GM12878 (cell line): ENCODE measurements at places on chromosomes 1 and 21.

DNA sequence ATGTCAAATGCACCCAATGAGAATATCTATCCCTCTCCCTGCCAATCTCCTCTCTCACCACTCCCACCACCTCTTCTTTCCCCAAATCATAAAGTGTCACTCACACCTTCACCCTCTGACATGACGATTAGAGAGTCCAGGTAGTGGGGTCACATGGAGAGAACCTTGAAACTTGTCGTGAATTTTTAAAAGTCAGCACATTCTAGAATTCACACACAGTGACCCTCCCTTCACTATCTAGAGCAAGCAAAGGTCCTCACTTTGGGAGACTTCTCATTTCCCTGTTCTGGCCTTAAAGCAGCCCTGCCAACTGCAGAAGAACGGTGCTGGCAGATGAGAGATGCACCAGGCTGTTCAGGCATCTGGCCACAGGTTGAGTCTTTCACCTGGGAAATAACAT is 61.9 kb downstream of the CD34 start:
- H3K27ac ChIP-seq: no peak overlapping the region
- DNase-seq: no peak
- peaks cover 2% of the 10 kb centered on the region for H3K36me3 ChIP-seq
- H3K27me3 ChIP-seq: no peaks in the 10 kb centered on the region
- peaks cover 3% of the 10 kb centered on the region; the same call in 1 of the 2 replicates for H3K4me1 ChIP-seq

DNA sequence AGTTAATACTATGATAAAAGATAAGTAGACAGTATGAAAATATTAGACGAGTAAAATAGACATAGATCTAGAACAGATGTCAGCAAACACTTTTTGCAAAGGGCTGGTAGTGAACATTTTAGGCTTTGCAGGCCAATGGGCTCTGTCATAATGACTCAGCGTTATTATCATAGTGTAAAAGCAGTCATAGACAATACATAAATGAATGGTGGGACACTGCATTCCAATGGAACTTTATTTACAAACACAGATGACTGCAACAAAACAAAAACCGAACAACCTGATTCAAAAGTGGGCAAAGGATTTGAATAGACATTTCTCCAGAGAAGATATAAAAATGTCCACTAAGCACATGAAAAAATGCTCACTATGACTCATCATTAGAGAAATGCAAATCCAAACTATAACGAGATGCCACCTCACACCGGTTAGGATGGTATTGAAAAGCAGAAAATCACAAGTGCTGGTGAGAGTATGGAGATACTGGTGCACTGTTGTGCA is 7.3 kb downstream of the GSTM5 start:
- no peak overlapping the region for H3K27ac ChIP-seq
- peaks cover 11% of the 10 kb centered on the region for H3K4me1 ChIP-seq
- H3K36me3 ChIP-seq: no peaks in the 10 kb centered on the region
- H3K4me3 ChIP-seq: 0 out of 2 replicates have a peak overlapping the region, but pooled peaks have one; percentile 6
- peak; percentile 31 for DNase-seq

DNA sequence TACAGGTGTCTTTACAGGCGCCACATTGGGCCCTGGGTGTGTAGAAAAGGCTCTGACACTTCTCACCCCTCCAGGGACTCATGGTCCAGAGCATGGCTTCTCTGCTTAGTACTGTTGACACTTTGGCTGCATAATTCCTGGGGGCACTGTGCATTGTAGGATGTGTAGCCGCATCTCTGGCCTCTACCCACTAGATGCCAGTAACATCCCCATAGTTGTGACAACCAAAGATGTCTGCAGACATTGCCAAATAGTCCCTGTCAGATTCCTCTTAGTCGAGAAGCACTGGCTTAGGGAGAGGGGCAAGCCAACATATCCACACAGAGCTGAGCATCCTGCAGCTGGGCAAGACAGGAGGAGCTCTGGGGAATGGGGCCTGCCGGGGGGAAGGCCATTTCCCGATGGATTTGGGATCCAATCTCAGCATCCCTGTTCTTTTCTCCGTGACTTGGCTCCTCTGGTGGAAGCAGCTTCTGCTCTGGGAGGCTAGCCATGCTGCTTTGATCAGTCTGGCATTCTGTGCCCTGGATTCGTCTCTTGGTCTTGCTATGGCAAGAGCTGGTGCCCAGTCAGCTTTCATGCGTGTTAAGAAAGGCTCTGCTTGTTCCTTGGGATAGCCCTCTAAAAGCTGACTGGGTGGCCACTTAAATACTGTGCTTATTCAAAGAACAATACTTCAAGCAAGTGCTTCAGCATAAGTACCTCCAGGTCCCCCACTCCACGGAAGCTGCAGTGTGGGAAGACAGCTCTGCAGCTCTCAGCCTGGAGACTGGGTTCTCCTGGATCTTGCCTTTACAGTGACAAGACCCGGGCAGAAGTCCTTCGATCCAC is 38.3 kb upstream of the SCMH1 start:
- no peak overlapping the region for H3K27ac ChIP-seq
- H3K27me3 ChIP-seq: peaks cover 2% of the 10 kb centered on the region; the same call in 1 of the 2 replicates
- no peak overlapping the region for H3K4me3 ChIP-seq
- H3K4me1 ChIP-seq: no peaks in the 10 kb centered on the region

GRCh38 chr1:93638307-93638847 is 43.3 kb downstream of the BCAR3 start:
- no peaks in the 10 kb centered on the region; the same call in 1 of the 2 replicates for H3K36me3 ChIP-seq
- no peak for DNase-seq
- H3K27me3 ChIP-seq: no peaks in the 10 kb centered on the region
- H3K27ac ChIP-seq: no peak overlapping the region
- H3K4me3 ChIP-seq: no peak overlapping the region
- H3K4me1 ChIP-seq: 0 out of 2 replicates have a peak, but pooled peaks cover 3% of the 10 kb centered on the region

GRCh38 chr1:183636334-183636682 is 725 bp upstream of the ARPC5 start:
- 0 out of 2 replicates have a peak, but pooled peaks cover 3% of the 10 kb centered on the region for H3K4me1 ChIP-seq
- peak overlapping the region; percentile 43 for H3K27ac ChIP-seq
- DNase-seq: no peak
- no peaks in the 10 kb centered on the region for H3K27me3 ChIP-seq
- peak overlapping the region; percentile 93 for H3K4me3 ChIP-seq
- H3K36me3 ChIP-seq: no peaks in the 10 kb centered on the region

DNA sequence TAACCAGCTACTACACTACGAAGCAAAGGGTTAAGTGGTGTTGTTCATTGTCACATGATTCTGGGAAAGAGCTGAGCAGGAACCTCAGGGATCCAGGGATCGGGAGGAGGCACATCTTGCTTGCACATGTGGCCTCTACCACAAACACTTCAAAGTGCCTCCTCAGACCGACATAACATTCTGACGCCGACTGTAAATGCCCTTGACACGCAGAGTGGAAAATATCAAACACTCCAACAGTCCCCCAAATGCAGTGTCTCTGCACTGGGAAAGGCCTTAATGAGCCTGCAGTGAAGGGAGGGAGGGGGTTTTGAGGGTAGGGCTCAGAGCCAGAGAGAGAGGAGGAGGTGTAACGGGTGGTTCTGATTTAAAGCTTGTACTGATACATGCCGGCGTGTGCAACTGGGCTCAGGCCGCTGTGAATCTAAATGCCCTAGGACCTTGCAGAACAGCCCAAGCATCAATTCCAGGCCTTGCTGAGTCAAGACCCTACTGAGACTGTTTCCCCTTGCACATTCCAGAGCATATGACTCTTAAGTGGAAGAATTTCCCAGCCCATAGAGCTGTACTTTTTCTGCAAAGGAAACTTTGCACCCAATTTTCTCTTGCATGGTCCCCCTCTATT is 163.7 kb downstream of the NTMT2 start:
- H3K4me3 ChIP-seq: no peak overlapping the region
- H3K4me1 ChIP-seq: no peaks in the 10 kb centered on the region
- DNase-seq: no peak
- H3K27me3 ChIP-seq: no peaks in the 10 kb centered on the region
- no peaks in the 10 kb centered on the region for H3K36me3 ChIP-seq
- no peak overlapping the region for H3K27ac ChIP-seq

- H3K27ac ChIP-seq: no peak overlapping the region
- H3K27me3 ChIP-seq: no peaks in the 10 kb centered on the region
- H3K4me1 ChIP-seq: no peaks in the 10 kb centered on the region
- DNase-seq: no peak
- H3K4me3 ChIP-seq: no peak overlapping the region
These were observed 81.4 kb upstream of the BACE2 start for GRCh38 chr21:41086569-41086968.

- H3K4me3 ChIP-seq: peak overlapping the region; percentile 98; the same call in 1 of the 2 replicates
- H3K4me1 ChIP-seq: peaks cover 13% of the 10 kb centered on the region
- no peaks in the 10 kb centered on the region; the same call in 1 of the 2 replicates for H3K36me3 ChIP-seq
- no peaks in the 10 kb centered on the region for H3K27me3 ChIP-seq
- peak overlapping the region; percentile 65 for H3K27ac ChIP-seq
- DNase-seq: no peak
These were observed 7.7 kb downstream of the ARID1A start for GRCh38 chr1:26703478-26703877.

DNA sequence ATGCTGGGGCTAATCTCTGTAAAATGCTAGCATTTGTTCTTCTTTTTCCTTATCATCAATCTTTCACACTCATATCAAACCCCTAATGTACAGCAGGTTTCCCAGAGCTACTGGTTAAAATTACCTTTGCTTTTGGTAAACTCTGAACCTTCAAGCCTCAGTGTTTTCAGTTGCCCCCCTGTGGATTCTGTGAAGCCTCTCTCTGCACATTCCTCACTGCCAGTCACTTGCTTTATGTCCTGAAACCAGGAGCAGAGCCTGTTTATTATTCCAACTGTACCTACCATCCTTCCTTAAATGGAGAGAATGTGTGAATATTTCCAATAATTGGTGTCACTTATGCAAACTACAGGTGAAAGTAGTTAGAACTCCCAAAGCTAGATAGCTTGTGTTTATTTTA is 134.2 kb downstream of the NEK7 start:
- H3K27me3 ChIP-seq: no peaks in the 10 kb centered on the region
- no peaks in the 10 kb centered on the region for H3K4me1 ChIP-seq
- H3K27ac ChIP-seq: no peak overlapping the region
- no peak overlapping the region for H3K4me3 ChIP-seq

DNA sequence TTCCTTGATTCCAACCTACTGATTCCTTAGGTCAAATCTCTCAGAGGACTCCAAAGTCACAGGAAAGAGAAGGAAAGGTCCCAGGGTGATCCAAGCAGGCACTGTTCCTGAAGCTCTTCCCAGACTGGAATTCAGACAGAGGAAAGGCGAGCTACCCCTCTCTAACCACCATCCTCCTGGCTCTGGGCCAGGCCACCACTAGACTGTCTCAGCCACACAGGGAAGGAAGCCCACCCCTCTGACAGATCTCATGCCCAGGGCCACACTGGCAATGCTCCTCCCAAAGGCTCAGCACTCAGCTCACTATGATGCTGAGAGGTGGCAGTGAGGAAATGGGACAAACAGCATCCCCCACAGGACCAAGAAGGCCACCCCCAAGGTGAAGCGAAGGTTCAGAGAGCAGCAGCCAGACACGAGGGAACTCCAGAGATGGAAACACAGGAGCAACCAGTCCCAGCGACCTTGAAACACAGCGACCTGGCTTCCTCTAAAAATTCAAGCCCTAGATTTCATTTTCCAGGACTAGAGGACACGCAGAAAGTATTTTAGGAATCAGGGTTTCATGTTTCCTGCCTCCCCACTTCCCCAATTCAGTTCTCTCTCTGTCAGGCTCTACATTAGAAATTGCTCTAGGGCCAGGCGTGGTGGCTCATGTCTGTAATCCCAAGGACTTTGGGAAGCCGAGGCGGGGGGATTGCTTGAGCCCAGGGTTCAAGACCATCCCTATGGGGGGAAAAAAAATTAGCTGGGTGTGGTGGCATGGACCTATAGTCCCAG is 18.8 kb downstream of the PIK3C2B start:
- H3K27me3 ChIP-seq: no peaks in the 10 kb centered on the region
- no peaks in the 10 kb centered on the region for H3K36me3 ChIP-seq
- DNase-seq: no peak
- no peak overlapping the region for H3K4me3 ChIP-seq

GRCh38 chr21:44013380-44014088 is 1.4 kb downstream of the TRAPPC10 start:
- peaks cover 6% of the 10 kb centered on the region for H3K4me1 ChIP-seq
- peak; percentile 32 for DNase-seq
- peak overlapping the region; percentile 79 for H3K27ac ChIP-seq
- H3K4me3 ChIP-seq: peak overlapping the region; percentile 88
- H3K36me3 ChIP-seq: no peaks in the 10 kb centered on the region
- H3K27me3 ChIP-seq: no peaks in the 10 kb centered on the region

DNA sequence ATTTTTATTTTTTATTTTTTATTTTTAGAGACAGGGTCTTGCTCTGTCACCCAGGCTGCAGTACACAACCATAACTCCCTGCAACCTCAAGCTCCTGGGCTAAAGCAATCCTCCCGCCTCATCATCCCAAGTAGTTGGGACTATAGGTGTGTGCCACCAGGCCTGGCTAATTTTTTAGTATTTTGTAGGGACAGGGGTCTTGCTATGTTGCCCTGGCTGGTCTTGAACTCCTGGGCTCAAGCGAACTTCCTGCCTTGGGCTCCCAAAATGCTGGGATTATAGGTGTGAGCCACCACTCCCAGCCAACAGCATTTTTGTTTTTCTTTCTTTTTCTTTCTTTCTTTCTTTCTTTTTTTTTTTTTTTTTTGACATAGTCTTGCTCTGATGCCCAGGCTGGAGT is 14.1 kb downstream of the PLEKHM2 start:
- no peaks in the 10 kb centered on the region for H3K27me3 ChIP-seq
- H3K36me3 ChIP-seq: 0 out of 2 replicates have a peak, but pooled peaks cover 3% of the 10 kb centered on the region
- no peak overlapping the region for H3K4me3 ChIP-seq
- DNase-seq: no peak
- peaks cover 14% of the 10 kb centered on the region for H3K4me1 ChIP-seq
- no peak overlapping the region; the same call in 1 of the 2 replicates for H3K27ac ChIP-seq

DNA sequence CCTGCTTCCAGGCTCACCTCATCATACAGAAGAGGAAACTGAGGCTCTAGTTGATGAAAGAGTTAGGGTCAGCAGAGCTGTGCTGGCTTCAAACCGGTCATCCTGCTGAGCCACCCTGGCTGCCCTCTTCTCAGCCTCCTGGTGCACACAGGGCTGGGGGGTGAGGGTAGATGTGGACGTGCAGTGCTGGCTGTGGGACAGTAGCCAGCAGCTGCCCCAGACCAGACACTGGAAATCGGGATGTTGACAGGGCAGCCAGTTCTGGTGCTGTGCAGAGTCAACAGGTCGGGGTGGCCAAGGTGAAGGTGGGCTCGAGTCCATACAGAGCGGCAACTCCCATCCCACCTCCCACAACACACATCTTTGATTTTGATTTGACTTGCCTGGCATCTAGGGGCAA is 1.5 kb upstream of the CLCNKA start:
- no peak for DNase-seq
- H3K36me3 ChIP-seq: no peaks in the 10 kb centered on the region
- H3K4me1 ChIP-seq: peaks cover 8% of the 10 kb centered on the region

GRCh38 chr1:94463765-94464330 is 45.7 kb downstream of the ABCD3 start:
- no peaks in the 10 kb centered on the region for H3K27me3 ChIP-seq
- H3K27ac ChIP-seq: no peak overlapping the region
- H3K4me1 ChIP-seq: no peaks in the 10 kb centered on the region
- DNase-seq: no peak
- H3K4me3 ChIP-seq: no peak overlapping the region
